Foreskin fibroblast (primary cell): ENCODE measurements at places on chromosomes 13 and 19.

- DNase-seq: no peak
Measured at GRCh38 chr13:102354011-102354410, 47.8 kb downstream of the FGF14 start.

DNA sequence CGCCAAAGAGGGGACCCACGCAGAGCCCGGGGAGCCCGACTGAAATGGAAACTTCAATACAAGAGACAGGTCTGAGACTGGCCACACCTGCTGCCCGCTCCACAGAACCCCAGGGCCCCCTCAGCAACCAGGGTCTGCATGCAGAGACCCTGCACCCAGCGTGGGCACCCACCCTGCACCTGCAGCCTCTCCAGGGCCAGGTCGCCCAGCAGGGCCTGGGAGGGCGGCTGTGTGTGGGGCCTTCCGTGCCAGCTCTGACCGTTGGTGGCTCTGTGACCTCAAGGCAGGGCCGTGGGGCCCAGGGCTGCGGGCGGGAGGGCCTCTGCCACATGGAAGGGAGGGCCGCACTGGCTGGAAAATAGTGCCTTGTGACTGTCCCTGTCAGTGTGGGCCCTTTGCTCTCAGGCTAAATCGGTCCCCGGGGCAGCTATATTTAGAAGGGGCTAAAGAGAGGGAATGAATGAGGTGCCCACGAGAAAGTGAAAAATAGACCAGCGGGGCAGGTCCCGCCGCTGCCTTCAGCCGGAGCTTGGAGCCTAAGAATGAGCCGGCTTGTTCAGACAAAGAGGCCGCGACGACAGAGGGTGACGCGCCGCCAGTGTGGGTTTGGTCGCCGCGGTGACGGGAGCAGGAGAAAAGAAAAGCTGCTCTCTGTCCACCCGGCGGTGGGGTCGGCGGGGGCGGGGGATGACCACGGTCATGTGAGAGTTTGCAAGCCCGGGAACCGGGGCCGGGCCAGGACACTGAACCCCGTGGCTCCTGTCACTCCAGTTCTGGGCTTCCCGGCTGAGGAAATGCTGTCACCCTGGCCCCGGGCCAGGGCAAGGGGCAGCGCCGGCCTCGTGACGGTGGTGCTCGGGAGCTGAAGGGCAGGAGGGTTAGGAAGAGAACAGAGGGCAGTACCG is 70.5 kb downstream of the GADD45B start:
- no peak for DNase-seq

- DNase-seq: no peak
Measured at GRCh38 chr13:110624766-110625756, 9.7 kb downstream of the NAXD start.

DNA sequence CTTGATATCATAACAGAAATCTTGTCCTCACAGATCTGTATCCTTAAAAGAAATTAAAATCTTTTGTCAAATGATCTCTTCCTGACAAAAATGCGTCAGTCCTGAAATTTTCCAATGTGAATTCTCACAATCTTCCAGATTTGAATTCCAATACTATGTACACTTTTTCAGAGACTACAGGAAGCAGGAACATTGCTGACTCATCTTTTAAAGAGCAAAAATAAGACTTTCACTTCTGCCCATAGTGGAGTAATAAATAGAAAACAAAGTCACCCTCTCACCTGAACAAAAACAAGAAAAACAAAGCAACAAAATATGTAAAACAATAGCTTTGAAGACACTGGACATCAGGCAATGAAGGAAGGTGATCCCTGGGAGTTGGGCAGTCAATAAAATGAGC is 167.0 kb upstream of the IPO5 start:
- DNase-seq: no peak

DNA sequence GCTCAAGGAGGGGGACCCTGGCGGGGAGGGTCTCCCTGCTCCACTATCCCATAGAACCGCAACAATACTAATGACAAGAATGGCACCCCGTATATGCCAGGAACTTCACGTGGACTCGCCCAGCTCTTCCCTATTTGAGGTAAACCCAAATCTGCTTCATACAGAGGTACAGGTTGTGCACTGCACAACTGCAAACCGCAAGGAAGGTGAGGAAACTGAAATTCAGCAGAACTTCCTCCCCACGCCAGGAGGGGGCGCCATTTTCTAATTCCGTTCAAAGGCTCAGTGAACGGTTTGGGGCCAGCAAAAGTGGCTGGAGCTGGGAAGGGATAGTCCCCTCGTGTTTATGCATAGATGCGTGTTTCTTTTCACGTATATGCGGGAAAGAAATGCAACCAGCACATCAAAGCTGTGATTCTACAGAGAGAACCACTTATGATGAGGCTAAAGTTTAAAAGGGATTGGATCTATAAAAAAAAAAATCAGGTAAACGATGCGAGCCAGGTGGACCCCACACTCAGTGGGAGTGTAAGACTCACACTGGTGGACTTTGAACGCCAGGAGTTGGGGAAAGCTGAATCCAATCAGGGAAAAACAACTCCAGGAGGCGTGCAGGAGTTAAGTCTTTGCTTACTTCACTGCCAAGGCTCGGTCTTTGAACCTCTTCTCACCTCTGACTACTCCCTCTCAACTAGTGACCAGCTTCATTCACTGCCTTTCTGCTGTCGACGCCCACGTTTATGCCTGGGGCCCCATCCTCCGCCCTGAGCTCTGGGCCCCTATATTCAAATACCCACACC is 20.3 kb downstream of the C19orf81 start:
- peak; percentile 57 for DNase-seq

- DNase-seq: peak; percentile 41
Measured at GRCh38 chr19:43290568-43291359, 21.4 kb upstream of the PSG9 start.

DNA sequence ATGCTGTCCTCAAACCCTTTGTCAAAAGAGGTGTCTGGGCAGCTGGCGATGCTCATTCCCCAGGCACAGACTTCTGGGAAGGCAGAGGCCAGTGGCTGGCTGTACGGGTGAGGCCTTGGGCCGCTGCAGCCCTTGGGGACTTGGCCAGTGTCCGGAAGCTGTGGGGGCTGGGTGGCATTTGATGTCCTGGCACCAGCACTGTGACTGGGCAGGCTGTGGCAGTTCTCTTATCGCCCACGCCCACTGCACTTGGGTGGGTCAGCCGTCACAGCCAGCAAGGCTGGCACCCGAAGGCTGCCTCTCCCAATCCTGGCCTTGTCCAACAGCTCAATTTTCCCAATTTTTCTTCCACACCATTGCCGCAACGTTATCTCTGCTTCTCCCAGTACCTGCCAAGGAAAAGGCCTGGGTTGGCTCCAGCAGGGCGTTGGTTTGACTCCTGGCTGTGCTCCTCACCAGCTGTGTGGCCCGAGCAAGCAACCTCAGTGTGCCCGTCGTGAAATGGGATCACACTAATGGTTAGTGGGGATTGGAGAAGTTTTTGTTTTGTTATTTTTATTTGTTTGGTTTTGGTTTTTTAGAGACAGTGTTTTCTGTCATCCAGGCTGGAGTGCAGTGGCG is 12.7 kb upstream of the SLC44A2 start:
- DNase-seq: no peak
